ENCODE measurements at places on chromosomes 3 and 15.

- DNase-seq: no peak
Observed at GRCh38 chr3:187288855-187289605, 2.5 kb downstream of the MASP1 start.

- DNase-seq: no peak
Observed at GRCh38 chr3:62558549-62559112, 185.3 kb upstream of the FEZF2 start.

DNA sequence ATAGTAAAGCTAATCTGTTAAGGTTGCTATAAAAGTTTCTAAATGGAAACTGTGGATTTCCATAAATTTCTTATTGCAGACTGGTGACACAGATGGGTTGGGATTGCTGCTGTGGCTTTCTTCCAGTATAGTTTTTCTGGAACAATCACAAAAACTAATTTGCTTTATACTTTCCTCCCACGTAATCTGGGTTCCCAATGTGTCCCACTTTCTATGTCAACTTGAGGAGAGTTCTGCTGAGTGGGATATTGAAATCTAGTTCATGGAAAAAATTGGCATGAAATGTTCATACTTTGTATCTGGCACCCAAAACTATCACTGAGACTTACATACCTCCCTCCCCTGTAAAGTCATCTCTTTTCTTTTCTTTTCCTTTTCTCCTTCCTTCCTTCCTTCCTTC, 126.8 kb downstream of the TGFBR2 start:
- no peak for DNase-seq

GRCh38 chr3:2262204-2262603, 163.5 kb downstream of the CNTN4 start:
- DNase-seq: no peak

- DNase-seq: no peak
Observed at GRCh38 chr15:39135989-39136388, 444.9 kb upstream of the THBS1 start.

DNA sequence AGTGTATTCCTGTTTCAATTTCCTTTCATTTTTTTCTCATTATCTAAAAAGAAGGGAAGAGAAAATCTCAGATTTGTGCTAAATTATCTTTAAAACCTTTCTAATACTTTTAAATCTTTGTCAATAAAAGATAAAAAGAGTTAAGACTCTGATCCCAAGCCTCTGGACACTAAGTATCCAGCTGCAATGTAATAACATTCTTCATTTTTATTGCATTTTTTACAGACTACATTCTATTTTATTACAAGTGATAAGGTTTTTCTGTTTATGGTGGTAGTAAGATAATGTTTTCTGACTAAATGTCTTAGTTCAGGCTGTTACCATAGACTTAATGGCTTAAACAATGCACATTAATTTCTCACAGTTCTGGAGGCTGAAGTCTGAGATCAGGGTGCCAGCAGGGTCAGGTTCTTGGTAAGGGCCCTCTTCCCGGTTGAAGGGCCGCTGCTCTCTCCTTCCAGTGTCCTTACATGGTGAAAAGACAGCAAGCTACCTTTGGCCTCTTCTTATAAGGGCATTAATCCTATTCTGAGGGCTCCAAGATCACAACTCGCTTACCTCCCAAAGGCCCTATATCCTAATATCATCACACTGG, 19.7 kb downstream of the KCNAB1 start:
- DNase-seq: no peak

DNA sequence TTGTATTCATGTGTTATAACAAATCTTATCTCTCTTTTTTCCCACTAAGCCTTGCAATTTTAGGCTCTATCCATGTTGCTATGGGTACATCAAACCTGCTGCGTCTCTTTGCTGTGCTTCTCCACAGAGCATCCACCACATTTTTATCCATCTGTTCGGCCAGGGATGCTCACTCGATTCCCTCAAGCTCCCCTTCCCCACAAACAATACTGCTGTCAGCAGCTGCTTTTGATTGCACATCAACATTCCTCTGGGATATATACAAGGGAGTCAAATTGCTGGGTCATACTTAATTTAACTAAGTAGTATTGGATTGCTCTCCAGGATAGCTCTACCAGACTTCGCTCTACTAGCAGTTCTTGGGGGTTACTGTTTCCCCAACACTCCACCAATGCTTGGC, 36.8 kb downstream of the TMEM108 start:
- no peak for DNase-seq

DNA sequence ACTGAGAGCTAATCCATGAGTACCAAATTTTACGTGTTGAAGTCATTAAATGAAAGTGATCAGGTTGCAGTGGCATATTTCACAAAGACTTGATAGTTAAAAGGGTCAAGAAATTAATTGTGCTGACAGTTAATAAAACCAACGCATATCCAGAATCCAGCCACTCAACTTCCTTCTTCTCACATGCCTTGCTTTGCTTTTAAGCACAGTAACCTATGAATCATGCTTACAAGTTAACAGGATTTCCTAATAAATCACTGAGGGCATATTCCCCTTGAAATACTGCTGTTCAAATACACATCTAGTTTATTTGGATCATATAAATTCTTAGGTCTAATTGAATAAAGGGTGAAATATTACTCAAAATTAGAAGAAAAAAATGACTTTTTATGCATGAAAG, 801.5 kb upstream of the EPHA6 start:
- DNase-seq: no peak

DNA sequence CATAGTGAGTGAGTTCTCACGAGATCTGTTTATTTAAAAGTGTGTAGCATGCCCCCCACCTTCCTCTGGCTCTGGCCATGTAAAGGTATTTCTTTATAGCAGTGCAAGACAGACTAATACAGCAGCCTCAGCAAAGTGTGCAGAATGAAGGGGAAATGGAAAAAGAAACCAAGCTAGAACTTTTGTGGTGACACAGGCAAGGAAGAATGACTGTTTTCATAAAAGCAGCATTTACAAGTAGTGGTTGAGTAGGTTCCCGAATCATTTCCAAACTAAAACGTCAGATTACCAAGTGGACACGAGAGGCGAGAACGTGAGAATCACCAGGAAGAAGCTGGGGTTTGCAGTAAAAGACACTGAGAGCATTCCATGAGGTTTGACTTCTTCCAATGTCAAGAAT, 100.2 kb upstream of the AKAP13 start:
- no peak for DNase-seq

- no peak for DNase-seq
Observed at GRCh38 chr3:98711426-98711825, 51.7 kb upstream of the ST3GAL6 start.

DNA sequence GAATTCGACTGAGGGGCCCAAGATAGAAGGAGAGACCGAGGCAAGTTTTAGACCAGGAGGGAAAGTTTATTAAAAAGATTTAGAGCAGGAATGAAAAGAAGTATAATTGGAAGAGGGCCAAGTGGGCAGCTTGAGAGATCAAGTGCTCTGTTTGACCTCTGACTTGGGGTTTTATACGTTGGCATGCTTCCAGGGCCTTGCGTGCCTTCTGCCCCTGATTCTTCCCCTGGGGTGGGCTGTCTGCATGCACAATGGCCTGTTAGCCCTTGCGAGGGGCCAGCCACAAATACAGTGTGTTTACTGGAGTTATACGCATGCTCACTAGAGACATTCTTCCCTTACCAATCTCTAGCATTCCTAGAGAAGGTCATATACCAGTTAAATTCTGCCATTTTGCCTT, 70.7 kb upstream of the LARS2 start:
- DNase-seq: no peak

GRCh38 chr3:105401691-105402149, 35.0 kb downstream of the ALCAM start:
- DNase-seq: no peak

GRCh38 chr3:9951598-9951961, 628 bp downstream of the PRRT3 start:
- no peak for DNase-seq

- no peak for DNase-seq
Observed at GRCh38 chr3:160869825-160870224, 113.8 kb downstream of the PPM1L start.

- peak; percentile 12 for DNase-seq
Observed at GRCh38 chr15:57496946-57497869, 94.5 kb upstream of the MYZAP start.

- DNase-seq: no peak
Observed at GRCh38 chr15:49622561-49622960, 1.7 kb downstream of the DTWD1 start.

- no peak for DNase-seq
Observed at GRCh38 chr3:168974617-168975403, 688.7 kb downstream of the MECOM start.

GRCh38 chr3:30578479-30578878, 27.9 kb upstream of the TGFBR2 start:
- DNase-seq: no peak

GRCh38 chr15:92232317-92232716, 161.4 kb upstream of the ST8SIA2 start:
- no peak for DNase-seq

DNA sequence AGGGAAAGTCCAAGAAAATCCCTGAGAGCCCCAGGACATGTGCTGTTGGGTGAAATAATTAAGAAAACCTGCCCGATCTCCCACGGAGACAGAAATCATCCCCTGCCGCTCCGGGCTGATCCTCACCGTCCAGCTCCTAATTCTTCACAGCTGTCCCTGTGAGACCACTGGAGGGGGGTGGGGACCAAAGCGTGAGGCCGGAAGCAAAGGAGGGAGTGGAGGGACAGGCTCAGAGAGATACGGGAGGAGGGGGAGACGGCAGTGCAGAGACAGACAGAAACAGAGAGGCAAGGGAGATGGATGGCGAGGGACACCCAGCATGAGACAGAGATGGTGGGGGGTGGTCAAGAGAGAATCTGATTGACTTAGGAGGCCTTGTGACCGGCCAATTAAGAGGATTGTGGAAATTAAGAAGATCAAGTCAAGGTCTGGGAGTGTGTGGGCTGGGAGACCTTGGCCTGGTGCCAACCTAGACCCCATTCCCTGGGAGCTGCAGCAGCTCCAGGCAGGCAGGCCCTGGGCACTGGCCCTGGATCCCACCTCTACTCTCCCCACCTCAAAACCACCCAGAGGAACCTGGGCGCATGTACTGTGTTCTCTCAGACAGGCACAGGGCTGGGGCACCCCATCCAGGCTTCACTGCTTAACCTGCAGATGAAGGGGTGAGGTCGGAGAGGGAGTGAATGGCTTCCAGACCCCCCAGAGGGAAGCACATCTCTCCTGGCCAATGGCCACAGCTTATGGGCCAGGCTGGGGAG, 113.2 kb upstream of the ALDH1A3 start:
- no peak for DNase-seq

DNA sequence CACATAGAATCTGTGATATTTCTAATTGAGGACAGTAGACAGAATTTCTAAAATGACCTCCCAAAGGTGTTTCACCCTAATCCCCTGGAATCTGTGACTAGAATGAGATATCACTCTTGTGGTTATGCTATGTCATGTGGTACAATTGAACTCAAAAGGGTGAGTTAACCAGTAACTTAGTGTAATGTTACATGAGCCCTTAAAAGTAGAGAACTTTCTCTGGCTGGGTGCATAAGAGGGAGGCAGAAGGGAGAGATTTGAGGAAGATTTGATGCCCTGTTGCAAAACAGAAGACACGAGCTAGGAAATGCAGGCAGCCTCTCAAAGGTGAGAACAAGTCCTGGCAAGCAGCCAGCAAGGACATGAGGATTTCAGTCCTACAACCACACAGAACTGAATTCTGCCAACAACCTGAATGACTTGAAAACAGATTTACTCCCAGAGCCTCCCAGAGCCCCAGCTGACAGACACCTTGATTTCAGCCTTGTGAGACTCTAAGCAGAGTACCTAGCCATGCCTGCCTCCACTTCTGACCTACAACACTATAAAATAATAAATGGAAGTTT, 160.3 kb downstream of the MTHFS start:
- no peak for DNase-seq

DNA sequence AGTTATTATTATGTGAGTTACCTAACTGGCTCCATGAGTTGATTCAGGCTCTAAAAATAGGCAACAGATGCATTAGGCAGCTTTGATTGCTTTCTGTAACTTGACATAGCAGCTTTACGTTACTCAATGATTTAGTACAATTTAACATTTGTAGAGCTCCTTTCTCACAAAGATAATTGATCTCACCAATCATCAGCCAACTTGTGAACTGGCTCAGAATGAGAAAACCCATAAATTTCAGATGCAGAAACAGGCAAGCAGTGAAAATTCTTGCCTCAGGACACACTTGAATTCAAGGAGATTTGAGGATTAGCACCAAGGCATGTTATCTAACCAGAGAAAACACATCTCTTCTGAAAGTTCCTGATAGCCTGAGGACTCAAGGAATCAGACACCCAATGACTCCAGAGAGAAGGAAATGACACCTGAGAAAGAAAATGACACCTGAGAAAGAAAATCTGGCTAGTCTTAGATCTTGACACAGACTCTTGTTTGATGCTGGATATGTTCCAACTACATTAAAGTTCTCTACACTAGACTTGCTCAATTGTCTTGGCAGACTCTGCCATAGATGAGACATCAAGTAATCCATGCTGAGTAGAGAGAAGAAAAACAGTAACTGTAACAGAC, 315.1 kb upstream of the CBLB start:
- DNase-seq: no peak

DNA sequence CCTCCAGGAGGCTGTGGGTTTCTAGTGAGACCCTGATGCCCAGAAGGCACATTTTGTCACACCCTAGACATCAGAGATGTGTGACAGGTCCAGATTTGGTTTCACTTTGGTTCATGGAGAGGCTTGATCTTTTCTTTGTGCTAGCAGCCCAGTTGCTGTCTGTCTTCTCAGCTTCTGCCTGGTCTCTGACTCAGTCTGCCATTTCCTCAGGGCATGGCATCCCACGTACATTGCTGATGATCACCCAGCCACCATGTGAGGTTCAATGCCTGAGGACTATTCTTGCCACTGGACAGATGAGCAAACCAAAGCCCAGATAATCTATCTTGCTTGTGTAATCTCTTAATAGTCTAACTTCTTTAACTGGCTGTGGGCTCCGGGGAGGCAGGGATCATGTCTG, 144.9 kb upstream of the MRPS22 start:
- DNase-seq: no peak

- DNase-seq: no peak
Observed at GRCh38 chr15:63019511-63020109, 22.9 kb upstream of the TPM1 start.

- no peak for DNase-seq
Observed at GRCh38 chr3:39529577-39529976, 62.1 kb downstream of the MOBP start.

GRCh38 chr3:64011685-64012084, 11.6 kb downstream of the PSMD6 start:
- no peak for DNase-seq

DNA sequence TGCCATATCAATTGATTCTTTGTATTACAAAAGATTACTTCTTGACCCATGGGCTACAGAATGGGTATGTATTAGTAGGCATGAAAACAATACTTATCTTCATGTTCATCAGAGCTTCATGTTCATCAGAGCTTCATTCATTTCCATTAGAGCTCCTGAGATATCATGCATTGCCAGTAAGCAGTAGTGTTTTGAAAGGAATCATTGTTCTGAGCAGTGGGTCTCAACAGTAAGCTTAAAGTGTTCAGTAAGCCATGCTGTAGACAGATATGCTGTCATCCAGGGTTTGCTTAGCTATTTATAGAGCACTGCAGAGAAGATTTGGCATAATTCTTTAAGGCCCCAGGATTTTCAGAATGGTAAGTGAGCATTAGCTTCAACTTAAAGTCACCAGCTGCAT, 596.1 kb downstream of the ZNF385D start:
- no peak for DNase-seq

GRCh38 chr3:30918761-30919160, 24.3 kb upstream of the GADL1 start:
- DNase-seq: no peak

Measured in NCI-H187 treated with DMSO at 0.1 percent for 48 hours (cell line).